Motor neuron (in vitro differentiated cells): ENCODE measurements at places on chromosomes 7 and 10. TPM values are rescaled to one million over a fixed set of nuclear protein-coding genes. Genes with fewer than 3 reads are reported as not detected.

The DDX21 gene
- 138 and 153 TPM in 2 replicates for total RNA-seq

The H2BK1 gene
- total RNA-seq = not detected in 2 replicates

The MYO1G gene
- 0.37 and 0.43 TPM in 2 replicates for total RNA-seq

The OPN4 gene
- 0.09 TPM in 1 of 2 replicates, not detected in the other for total RNA-seq
